Spleen (tissue), 13 donors: ENCODE measurements at places on chromosomes 11 and 22.
A peak's percentile ranks its signal among the peaks of the same experiment; 100 is the strongest.

DNA sequence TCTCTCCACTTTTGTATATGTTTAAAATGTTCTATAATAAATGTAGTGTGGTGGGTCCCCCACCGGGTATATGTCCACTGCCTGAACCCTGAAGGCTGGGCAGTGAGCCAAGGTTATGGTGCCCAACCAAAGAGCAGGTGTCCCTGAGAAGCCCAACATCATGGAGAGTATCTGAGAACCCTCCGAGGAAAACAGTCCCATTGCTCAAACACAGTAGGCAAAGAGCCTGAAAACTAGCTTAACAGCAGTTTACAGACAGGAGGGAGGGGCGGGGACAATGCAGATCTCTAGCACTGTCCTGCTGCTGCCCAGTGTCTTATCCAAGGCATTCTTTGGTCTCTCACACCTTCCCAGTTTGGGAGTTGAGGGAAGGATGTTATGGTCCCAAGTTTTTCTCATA lies 91.0 kb downstream of the TMPRSS5 start:
- no peak for DNase-seq

DNA sequence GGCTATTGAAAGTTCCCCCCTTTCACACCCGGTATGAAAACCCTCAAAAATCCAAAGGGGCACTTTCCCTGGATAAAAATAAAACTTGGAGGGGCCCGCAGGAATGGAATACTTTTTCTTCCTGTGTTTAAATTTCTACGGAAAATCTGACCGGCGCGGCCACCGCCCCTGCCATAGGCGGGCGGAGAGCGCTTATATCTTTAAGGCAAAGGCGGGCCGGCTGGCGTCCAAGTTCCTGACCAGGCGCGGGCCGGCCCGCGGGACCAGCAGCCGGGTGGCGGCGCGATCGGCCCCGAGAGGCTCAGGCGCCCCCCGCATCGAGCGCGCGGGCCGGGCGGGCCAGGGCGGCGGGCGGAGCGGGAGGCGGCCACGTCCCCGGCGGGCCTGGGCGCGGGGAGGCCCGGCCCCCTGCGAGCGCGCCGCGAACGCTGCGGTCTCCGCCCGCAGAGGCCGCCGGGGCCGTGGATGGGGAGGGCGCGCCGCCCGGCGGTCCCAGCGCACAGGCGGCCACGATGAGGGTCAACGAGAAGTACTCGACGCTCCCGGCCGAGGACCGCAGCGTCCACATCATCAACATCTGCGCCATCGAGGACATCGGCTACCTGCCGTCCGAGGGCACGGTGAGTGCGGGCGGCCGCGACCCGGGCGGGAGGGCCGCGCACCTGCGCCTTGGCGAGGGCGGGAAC lies at the start of gene ANO1:
TSS of gene ANO1 (plus strand) at position 223 of the 686 bp plus-strand sequence. CDS start at position 513, 290 bp downstream.
- peak; percentile 51 for DNase-seq

DNA sequence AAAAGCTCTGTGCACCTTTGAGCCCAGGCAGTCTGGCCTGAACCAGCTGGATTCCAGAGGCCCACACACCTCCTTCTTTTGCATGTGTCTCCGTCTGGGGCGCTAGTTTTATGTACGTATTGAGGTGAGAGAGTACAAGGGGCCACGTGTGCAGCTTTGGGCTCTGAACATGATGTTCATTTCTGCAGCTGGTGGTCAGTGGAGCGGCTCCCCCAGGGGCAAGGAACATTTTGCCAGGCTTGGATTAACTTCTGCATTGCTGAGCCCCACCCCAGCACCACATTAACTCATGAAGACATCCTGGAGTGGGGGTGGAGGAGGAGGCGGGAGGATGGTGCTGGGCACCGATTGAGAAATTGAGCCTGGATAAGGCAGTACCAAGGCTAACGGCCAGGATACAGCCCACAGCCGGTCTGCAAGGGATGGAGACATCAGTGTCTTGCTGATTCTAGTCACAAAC lies 13.8 kb downstream of the USP2 start:
- peak; percentile 31 for DNase-seq

DNA sequence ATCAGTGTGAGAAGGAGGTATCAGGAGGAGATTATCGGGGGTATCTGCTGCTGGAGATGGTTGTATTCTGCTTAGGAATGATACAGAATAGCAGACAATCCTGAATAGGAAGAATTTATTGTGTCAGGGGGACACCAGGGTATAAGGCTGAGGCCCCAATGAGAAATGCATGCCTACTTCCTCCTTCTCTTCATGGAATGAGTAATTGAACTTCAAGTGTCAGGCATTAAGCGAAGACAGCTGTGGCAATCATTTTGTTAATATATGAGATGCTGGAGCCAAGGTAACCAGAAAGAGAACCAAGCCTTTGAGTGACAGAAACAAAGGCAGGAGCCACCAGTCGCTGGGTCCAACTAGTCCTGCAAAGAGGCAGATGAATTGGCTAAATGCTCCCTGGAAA lies 49.1 kb downstream of the KIRREL3 start:
- DNase-seq, result no peak

- DNase-seq, result no peak
Measured at GRCh38 chr22:24474649-24475255, 20.4 kb upstream of the UPB1 start.

DNA sequence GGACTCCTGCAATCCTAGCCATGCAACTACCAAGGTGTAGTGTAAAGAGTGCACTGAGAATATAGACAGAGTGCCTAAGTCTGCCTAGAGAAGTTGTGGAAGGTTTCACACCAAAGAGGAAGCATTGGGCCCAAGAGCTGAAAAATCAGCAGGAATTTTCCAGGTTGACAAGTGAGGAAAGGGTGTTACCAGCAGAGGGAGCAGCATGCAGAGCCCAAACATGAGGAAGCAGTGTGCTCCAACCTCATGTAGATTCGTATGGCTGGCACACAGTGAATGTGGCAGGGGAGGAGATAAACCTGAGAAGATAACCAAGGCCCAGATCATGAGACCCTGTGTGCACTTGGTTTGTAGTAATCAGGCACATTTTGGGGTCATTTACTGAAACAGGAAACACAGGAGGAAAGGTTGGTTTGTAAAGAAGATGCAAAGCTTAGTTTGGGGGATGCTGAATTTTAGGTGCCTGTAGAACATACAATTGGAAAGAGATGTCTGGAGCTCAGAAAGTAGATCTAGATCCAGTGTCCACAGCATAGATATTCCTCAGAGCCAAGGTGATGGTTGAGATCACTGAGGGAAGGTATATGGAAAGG lies 1.7 kb downstream of the HPX start:
- DNase-seq, result no peak

GRCh38 chr22:43148581-43148980 lies 2.8 kb upstream of the TSPO start:
- DNase-seq, result peak; percentile 88

- DNase-seq, result no peak
Measured at GRCh38 chr11:106723071-106723470, 295.2 kb downstream of the GUCY1A2 start.
